CMK (cell line): ENCODE measurements at places on chromosomes 16 and 17.

DNA sequence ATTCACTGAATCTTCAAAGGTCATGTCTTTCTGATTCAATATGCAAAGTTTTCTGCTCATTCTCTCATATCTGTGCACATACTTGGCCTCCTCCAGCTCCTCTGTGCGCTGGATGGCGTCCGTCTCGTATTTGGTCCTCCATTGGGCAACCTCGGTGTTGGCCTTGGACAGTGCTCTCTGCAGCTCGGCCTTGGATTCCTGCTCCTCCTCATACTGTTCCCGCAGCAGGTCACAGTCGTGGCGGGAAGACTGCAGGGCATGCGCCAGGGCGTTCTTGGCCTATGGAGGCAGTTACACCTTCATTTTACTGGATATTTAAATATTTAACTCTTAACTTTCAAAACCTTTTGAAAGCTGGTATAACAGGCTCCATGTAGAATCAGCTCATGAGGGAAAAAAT is 8.2 kb upstream of the MYH1 start:
- DNase-seq, result no peak

GRCh38 chr16:84059946-84060901 is 17.6 kb upstream of the SLC38A8 start:
- DNase-seq, result no peak

DNA sequence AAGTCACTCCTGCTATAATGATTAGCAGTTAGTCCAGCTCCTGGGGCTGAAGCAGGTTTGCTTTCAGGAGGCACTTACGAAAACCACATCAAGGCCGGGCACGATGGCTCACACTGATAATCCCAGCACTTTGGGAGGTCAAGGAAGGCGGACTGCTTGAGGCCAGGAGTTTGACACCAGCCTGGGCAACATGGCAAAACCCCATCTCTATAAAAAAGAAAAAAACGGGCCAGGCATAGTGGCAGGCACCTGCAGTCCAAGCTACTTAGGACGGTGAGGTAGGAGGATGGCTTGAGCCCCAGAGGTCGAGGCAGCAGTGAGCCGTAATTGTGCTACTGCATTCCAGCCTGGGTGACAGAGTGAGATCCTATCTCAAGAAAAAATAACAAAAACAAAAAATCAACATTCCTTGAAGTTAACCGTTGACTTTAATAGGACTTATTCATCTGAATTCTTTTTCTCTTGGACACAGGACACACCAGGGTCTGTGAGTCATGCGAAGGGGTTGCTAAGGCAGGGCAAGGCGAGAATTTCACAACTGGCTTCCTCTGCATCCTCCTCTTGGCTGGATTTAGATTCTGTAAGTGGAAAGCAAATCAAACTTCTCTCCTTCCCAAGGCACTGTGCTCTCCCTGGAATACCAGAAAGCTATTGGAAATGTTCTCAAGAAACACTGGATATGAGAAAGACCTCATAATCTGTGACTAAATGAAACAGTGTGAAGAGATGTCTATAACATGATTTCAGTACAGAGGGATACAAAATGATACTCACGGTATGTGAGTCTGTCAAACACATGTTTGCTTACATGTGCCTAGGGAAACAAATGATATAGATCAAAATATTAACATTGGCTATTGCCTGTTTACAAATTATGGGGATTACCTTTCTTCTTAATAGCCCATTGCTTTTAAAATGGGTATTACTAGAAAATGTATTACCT is 99.5 kb downstream of the SYCE1L start:
- DNase-seq, result no peak

DNA sequence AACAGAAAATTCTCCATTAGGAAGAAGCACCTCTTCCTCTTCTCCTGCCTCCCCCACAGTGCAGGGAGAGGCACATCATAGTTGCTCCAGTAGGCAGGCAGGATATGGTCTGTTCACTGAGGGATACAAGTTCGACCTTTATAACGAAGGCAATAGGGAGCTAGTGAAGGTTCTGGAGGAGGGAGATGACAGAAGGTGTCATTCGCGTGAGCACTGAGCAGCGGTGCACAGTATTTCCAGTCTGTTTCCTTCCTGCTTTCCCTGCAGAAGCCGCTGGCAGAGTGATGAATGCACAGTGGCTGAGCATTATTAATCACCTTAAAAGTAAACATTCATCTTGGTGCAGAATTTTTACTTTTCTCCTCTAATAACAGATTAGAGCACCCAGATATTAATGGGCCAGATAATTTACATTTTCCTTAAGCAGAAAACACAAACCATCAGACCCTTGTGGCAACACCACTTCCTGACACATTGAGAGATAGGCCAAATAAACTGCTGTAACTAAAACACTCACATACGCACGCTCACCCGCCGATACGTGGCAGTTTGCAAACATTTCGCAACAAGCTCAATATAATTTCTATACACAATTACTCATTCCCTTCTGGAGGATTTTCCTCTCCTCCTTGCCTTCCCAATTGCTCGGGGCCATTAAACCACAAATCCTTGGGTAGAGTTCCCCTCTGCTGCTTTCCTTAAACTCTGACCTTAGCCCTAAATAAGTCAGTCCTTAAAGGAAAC is 69.5 kb downstream of the AIPL1 start:
- no peak for DNase-seq

DNA sequence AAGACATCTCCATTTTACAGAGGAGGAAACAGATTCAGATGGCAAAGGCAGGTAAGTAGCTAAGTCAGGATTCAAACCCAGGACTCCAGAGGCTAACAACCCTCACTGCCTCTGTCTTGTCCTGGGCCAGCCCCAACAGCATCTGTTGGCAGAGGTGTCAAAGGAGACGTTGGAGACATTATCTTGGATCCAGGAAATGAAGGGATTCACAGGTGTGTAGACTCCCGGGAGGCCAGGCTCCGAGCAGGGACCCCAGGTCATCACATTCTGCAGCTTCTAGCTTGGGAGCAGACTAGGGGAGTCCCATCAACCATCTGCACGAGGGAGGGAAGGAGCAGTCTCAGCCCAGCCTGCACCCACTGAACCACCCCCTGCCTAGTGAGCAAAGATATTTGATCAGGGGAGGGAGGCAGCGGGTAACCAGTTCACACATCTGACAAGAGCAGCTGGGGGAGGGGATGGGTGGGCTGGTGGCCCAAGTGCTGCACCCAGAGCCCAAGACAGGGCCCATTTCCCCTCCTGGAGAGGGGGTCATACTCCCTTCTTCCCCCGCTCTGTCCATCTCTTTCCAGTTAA is 1.0 kb upstream of the B9D1 start:
- no peak for DNase-seq

GRCh38 chr16:47728205-47728604 is 267.1 kb downstream of the PHKB start:
- DNase-seq, result no peak

GRCh38 chr16:5965321-5965720 is 867.7 kb upstream of the EEF2KMT start:
- no peak for DNase-seq

DNA sequence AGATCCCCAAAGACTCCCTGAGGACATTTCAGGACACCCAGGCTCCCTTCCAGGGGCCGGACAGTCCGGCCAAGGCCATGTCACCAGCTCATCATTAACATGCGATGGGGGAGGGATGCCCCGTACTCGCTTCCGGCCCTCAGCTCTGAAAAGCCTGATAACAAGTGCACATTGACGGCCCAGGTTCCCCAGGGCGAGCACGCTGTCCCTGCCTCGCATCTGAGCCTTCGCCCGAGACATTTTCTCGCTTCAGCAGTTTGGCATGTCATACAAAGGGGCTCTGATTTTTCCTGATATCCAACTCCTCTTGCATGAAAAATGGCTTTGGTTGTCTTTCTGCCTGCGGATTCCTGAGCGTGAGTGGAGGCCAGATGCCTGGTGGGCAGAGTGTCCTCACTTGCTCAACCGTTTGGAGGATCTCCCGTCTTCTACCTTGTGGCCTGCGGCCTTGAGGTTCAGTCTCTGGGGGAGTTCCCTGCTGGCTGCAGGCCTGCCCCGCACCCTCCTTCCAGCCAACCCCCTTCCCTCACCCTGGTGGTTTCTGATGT is 14.1 kb downstream of the CACNG4 start:
- no peak for DNase-seq

GRCh38 chr17:13646969-13647542 is 45.3 kb upstream of the HS3ST3A1 start:
- no peak for DNase-seq

GRCh38 chr16:28924762-28925385 is at the start of gene RABEP2:
RABEP2 (minus strand) TSS chr16:28925238; CDS start chr16:28925163, 75 bp downstream.
- DNase-seq, result peak; percentile 59

GRCh38 chr17:4433515-4434031 is at the start of gene SPNS3:
SPNS3 (plus strand) TSS chr17:4433940; CDS start chr17:4433968, 28 bp downstream.
- no peak for DNase-seq

DNA sequence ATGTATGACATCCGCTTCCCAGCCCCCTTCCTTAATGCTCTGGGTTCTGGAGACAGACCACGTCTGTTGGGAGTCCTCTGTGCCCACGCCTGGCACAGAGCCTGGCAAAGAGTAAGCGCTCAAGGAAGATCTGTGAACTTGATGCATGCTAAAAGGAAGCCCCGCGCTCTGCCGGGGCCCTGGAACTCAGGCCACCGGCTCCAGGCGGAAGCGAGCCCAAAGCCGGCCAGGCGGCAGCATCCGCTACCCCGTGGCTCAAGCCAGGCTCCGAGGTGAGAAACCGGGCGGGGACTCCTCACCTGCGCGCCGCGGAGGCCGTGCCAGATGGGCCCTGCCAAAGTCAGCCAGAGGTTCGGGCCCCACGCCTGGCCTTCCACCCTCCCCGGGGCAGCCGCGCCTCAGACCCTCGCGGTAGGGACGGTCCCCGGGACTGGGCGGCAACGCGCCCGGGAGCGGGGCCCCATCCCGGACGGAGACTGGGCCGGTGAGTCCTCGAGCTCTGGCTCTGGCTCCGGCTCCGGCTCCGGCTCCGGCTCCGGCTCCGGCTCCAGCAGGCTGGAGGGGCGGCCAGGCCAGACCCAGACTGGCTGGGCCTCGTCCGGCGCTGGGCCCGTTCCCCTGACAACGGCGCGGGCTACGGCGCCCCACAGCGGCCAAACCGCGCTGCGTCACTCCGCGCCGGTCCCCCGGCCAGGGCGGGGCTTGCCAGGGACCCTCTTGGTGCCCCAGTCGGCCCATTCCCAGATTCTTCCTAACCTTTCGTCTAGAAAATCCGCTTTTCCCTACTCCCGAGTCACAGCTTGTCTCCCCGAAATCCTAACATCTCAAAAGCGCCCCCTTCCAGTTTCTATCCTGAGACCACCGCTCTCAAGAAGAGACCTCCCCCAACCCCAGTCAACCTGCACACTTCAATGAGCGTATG is at the start of gene ZDHHC1:
Gene ZDHHC1, minus strand, starts transcription at position 606 of the 922 bp plus-strand sequence. CDS start 8,702 bp downstream, outside the sequence.
- DNase-seq, result no peak

GRCh38 chr16:68664297-68664696 is 19.2 kb downstream of the CDH3 start:
- DNase-seq, result no peak

- no peak for DNase-seq
These were observed 210.9 kb downstream of the XYLT1 start for GRCh38 chr16:17259751-17260270.

DNA sequence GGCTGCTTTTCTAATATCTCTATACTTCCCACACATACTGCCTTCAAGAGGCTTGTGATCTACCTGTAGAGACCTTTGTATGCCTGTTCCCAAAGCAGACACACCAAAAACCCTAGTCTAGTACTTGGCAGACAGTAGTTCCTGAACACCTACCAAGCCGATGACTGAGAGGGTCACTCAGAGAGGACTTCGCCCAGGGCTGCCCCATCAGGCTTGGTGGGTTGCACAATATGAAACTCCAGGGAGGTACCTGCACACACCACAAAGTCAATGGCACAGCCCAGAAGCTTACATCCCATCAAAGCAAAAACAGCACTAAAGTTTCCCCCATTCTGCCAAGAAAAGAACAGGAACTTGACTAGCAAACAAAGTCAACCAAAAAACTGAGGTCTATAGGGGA is 30.3 kb downstream of the ASPA start:
- no peak for DNase-seq

DNA sequence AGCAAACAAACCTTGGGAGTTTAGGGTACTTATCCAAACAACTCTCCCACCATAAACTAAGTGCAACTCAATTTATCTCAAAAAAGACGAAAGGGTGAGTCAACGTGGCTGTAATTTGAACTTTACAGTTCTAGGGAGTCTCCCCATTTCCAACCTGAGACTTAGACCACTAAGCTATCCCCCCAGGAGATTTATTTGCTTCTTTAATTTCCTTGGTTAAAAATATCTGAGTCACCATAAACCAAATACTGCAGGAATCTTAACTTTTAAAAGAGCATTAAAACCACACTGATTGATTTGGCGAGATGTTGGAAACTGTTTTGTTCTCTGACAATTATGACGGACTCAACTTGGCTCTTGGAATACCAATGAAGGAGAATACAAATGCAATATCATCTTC is 299.3 kb upstream of the SOX9 start:
- DNase-seq, result no peak

DNA sequence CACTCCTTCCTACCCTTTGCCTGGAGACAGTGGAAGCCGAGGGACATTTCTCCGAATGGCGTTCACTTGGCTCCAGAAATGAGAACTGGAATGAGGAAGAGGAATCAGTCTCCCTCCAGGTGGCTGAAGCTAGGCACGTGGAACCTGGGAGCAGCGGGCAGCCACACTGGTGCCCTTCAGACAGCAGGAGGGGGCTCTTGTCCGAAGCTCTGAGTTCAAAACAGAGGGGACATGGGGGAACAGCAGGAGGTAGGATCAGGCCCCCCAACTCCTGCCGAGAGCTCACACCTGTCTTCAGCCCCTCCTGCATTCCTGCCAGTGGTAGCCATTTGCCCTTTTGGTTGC is 41.5 kb downstream of the TMEM235 start:
- DNase-seq, result no peak

GRCh38 chr16:57186872-57187854 is 1.0 kb downstream of the RSPRY1 start:
- no peak for DNase-seq

GRCh38 chr17:2680961-2681360 is 30.6 kb downstream of the CLUH start:
- no peak for DNase-seq

- no peak for DNase-seq
These were observed 65.5 kb downstream of the HS3ST2 start for GRCh38 chr16:22879466-22879865.

GRCh38 chr17:65456368-65457151 is 104.9 kb downstream of the AXIN2 start:
- DNase-seq, result no peak

GRCh38 chr17:78707016-78707415 is 75.1 kb downstream of the CYTH1 start:
- DNase-seq, result no peak

- DNase-seq, result no peak
These were observed 1.2 kb downstream of the MYH11 start for GRCh38 chr16:15855704-15856003.

- DNase-seq, result no peak
These were observed 8.9 kb upstream of the HDAC5 start for GRCh38 chr17:44132275-44132821.

- DNase-seq, result no peak
These were observed 62.5 kb downstream of the CYLD start for GRCh38 chr16:50804290-50804907.
